ENCODE measurements at places on chromosomes 5 and 9. TPM values are rescaled to one million over a fixed set of nuclear protein-coding genes. Genes with fewer than 3 reads are reported as not detected.
A peak's percentile ranks its signal among the peaks of the same experiment; 100 is the strongest.

- no peak for DNase-seq
- H3K4me3 ChIP-seq: no peak overlapping the region
- no peaks in the 10 kb centered on the region for H3K4me1 ChIP-seq
- H3K36me3 ChIP-seq: peaks cover 15% of the 10 kb centered on the region
Measured at GRCh38 chr5:168552146-168552545, 23.0 kb downstream of the FBLL1 start.

- no peak for DNase-seq
- H3K27ac ChIP-seq: no peak overlapping the region
- no peaks in the 10 kb centered on the region for H3K27me3 ChIP-seq
- no peaks in the 10 kb centered on the region for H3K4me1 ChIP-seq
- no peak overlapping the region for H3K4me3 ChIP-seq
- H3K36me3 ChIP-seq: no peaks in the 10 kb centered on the region
Measured at GRCh38 chr5:164650427-164650826, 1145.0 kb downstream of the MAT2B start.

The TLE1 gene
- 35.2 TPM for total RNA-seq

The AK8 gene
- total RNA-seq: 5.1 TPM

The PCDHGB5 gene
- 10.0 TPM for total RNA-seq

The LCN9 gene
- not detected for total RNA-seq

DNA sequence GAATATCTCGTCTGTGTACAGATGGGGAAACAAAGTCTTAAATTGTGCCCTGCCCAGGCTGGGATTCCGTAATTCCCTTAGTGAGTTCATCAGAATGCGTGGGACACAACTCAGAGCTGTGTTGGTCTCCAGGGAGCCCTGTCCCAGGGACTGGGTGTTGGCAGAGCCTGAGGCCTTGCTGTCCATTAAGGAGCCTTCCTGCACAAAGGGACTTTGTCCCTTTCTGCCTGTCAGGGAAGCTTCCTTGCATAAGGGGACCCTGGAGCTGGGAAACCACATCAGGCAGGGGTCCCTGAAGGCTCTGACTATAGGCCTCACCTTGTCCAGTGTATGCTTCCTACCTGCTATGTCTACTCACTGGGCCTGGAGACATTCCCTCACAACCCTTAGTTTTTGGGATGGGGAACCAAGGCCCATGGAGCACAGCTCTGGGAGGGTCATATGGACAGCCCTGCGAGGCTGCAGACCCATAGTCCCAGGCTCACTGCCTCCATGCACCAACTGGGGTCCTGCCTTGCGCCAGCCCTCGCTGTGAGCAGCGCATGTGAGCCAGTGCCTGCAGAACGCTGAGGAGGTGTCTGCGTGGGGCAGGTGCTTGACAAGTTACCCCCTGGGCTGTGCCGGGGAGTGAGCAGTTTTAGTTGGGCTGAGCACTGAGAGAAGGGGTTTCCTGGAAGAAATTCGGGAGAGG is 1.6 kb downstream of the CARD19 start:
- H3K27ac ChIP-seq: no peak overlapping the region
- H3K36me3 ChIP-seq: no peaks in the 10 kb centered on the region
- DNase-seq: no peak

DNA sequence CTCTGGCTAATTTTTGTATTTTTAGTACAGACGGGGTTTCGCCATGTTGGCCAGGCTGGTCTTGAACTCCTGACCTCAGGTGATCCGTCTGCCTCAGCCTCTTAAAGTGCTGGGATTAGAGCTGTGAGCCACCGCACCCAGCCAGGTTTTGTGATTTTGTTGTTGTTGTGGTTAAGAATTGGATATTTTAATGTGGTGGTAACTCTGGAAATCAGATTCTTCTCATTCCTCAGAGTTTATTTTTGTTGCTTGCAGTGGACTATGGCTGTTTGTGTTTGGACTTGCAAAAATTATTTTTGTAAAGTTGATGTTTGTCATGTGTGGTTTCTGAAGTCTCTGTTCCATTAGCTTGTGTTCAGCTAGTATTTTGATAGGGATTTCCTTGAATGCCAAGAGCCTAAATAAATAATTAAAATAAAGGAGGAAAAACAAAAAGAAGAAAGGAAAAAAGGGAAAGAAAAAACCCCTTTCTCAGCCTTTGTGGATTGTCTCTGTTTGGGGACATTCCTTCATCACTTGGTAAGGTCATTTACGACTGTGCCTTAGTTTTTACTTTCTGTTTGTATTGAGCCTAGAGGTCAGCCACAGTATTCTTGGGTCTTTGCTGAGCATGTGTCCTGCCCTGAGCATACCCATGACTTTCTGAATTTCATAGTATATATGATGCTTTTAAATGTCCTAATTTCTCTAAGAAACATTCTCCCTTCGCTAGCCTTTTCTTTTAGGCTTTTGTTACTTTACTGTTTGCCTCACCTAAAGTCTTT is 37.3 kb downstream of the PBX3 start:
- no peak overlapping the region for H3K4me3 ChIP-seq
- no peaks in the 10 kb centered on the region for H3K27me3 ChIP-seq
- peaks cover 1% of the 10 kb centered on the region for H3K36me3 ChIP-seq
- DNase-seq: no peak
- H3K4me1 ChIP-seq: no peaks in the 10 kb centered on the region

The FAM78A gene
- total RNA-seq: 8.4 TPM

- H3K4me1 ChIP-seq: no peaks in the 10 kb centered on the region
- no peaks in the 10 kb centered on the region for H3K27me3 ChIP-seq
- no peak overlapping the region for H3K27ac ChIP-seq
- no peak for DNase-seq
- H3K36me3 ChIP-seq: no peaks in the 10 kb centered on the region
Measured at GRCh38 chr5:137871571-137871970, 3.9 kb downstream of the MYOT start.

The CTXN3 gene
- total RNA-seq: not detected

The DDX4 gene
- not detected for total RNA-seq

- no peaks in the 10 kb centered on the region for H3K27me3 ChIP-seq
- H3K4me3 ChIP-seq: no peak overlapping the region
- H3K27ac ChIP-seq: no peak overlapping the region
- no peaks in the 10 kb centered on the region for H3K4me1 ChIP-seq
- peak; percentile 14 for DNase-seq
Measured at GRCh38 chr5:110104726-110105669, 415.3 kb downstream of the MAN2A1 start.

DNA sequence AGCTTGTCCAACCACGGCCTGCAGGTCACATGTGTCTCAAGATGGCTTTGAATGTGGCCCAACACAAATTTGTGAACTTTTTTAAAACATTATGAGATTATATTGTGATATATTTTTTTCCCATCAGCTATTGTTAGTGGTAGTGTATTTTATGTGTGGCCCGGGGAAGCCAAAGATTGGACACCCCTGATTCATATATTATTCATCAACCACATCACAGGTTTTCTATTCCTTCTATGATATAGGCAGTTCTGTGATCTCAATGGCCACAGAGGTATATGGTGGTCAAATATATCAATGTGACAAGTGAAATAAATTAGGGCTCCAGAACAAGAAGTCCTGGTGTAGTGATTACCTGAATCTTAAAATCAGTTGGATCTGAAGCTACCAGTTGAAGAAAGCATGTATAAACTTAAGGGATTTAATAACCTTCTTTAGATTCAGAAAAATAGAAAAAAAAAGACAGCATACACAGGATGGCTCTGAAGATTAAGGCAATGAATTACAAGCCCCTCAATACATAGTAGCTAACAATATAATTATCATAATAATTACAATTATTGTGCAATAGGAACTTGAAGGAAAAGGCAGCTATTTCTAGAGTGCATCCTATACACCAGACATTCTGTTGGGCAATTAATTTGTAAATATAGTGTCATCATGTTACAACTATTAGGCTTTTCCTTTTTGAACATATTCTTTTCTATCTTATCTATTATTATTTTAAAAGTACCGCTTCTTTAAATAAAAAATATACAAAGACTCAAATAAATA is 530.4 kb upstream of the PTPRD start:
- no peaks in the 10 kb centered on the region for H3K27me3 ChIP-seq
- H3K36me3 ChIP-seq: no peaks in the 10 kb centered on the region
- no peak overlapping the region for H3K4me3 ChIP-seq
- no peaks in the 10 kb centered on the region for H3K4me1 ChIP-seq

DNA sequence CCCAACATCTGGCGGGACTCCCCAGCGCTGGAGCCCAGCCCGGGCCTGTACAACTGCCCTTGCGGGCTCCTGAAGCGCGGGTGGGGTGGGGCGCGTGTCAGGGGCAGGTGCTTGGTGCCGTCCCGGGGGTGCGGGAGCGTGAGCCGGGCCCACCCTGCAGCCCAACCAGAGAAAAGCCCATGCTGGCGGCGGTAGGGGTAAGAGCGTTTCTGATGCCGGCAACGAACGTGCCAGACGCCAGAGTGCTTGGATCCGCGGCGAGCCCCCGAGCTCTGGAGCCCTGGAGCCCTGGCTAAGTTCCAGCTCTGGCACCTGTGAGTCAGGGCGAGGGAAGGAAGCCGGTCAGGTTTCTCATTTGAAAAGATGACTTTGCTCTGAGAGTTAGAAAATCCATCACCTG is 58.0 kb downstream of the ZNF510 start:
- H3K27me3 ChIP-seq: peaks cover 5% of the 10 kb centered on the region
- no peak overlapping the region for H3K27ac ChIP-seq
- no peak overlapping the region for H3K4me3 ChIP-seq
- H3K36me3 ChIP-seq: peaks cover 2% of the 10 kb centered on the region

DNA sequence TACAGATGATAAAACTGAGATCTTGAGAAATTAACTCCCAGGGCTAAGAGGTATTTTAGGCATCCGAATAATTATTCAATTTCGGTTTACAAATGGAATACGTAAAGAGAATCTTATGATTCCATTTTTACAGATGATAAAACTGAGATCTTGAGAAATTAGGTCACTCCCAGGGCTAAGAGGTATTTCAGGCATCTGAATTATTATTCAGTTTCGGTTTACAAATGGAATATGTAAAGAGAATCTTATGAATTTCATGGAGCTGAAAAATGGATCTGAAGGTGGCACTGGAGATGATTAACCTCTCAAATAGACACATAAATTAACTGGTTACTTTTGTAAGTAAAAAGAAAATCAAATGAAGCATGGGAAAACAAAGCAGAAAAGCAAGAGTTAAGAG is 44.2 kb downstream of the FGF1 start:
- peaks cover 4% of the 10 kb centered on the region for H3K4me1 ChIP-seq
- H3K4me3 ChIP-seq: no peak overlapping the region
- no peak for DNase-seq
- no peaks in the 10 kb centered on the region for H3K36me3 ChIP-seq
- no peaks in the 10 kb centered on the region for H3K27me3 ChIP-seq
- H3K27ac ChIP-seq: no peak overlapping the region

- peaks cover 2% of the 10 kb centered on the region for H3K4me1 ChIP-seq
- H3K27me3 ChIP-seq: no peaks in the 10 kb centered on the region
- no peaks in the 10 kb centered on the region for H3K36me3 ChIP-seq
- no peak overlapping the region for H3K27ac ChIP-seq
Measured at GRCh38 chr9:125701351-125701750, 5.7 kb downstream of the MAPKAP1 start.

GRCh38 chr5:36270175-36270574 is 28.4 kb upstream of the NADK2 start:
- no peak overlapping the region for H3K27ac ChIP-seq
- no peaks in the 10 kb centered on the region for H3K36me3 ChIP-seq
- no peaks in the 10 kb centered on the region for H3K27me3 ChIP-seq

DNA sequence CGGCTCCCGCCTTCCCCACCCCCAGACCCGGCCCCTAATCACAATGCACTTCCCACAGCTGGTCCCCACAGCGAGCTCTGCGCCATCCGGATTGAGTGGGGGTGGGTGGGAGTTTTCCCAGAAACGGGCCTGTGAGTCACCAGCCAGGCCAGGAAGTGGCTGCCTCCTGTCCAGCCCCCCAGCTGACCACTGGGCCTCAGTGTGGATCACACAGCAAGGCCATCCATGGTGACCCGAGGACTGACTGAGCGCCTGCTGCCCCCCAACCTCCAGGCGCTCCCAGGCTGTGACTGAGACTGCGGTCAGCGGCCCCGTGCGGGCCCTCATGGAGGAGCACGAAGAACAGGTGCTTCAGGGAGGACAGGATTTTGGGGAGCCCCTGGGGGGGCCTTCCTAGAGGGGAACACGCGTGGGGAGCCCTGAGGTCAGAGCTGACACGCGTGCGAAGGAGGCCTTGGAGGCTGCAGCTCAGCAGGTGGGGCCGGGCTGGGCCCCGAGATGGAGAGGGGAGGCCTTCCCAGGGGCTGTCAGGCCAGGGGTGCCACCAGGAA is 48.3 kb upstream of the EGFL7 start:
- H3K4me1 ChIP-seq: no peaks in the 10 kb centered on the region
- peak; percentile 61 for DNase-seq
- no peaks in the 10 kb centered on the region for H3K36me3 ChIP-seq

DNA sequence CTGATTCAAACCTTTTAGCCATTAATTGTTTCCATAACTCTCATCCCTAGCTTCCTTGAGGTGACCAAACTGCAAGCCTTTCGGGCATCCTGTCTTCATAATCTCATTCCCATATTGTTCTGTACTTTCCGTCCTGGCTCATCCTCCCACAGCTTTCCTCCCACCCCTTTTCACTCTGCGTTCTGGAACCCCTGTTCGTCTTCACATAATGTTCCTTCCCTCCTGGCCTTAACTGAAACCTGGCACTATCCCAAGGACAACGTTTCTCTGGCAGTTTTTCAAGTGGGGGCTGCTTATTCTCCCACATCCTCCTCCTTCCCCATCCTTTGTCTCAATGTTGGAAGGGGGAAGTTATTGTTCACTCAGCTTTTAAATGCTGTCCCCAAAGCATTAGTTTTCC is 1.5 kb downstream of the ZNF189 start:
- peaks cover 17% of the 10 kb centered on the region for H3K4me1 ChIP-seq
- DNase-seq: peak; percentile 48
- H3K27ac ChIP-seq: peak overlapping the region; percentile 82
- H3K4me3 ChIP-seq: no peak overlapping the region
- peaks cover 59% of the 10 kb centered on the region for H3K36me3 ChIP-seq
